ENCODE measurements at places on chromosomes 7 and 10.

- no peak for DNase-seq
These were observed 43.2 kb downstream of the PRKAG2 start for GRCh38 chr7:151833691-151834090.

DNA sequence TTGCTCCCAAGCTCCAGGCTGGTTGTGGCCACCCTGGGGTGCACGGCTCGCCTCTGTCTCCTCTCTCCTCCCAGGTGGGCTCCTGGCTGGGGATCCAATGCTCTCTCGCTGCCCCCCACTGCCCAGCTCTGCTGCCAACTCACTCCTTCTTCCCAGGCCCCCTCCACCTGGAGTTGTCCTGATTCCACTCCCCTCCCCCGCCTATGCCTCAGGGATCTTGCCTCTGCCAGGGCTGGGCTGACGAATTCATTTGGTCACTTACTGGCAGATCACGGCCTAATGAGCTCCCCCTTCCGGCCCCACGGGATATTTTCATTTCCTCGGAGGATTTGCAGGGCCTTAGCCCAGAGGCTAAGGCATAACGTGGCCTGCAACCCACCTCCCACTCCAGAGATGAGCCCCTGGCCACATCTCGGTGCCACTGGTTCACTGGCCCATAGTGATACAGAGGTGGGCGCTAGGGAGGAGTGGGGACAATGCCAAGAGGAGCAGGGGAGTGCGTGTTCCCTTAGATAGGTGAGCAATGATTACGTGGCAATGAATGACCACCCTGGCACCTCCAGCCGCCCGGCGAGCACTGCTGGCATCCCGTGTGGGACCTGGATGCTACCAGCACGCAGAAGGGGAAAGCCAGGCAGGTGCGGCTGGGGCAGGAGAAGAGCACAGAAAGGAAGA lies 344.6 kb upstream of the SHH start:
- DNase-seq: no peak

DNA sequence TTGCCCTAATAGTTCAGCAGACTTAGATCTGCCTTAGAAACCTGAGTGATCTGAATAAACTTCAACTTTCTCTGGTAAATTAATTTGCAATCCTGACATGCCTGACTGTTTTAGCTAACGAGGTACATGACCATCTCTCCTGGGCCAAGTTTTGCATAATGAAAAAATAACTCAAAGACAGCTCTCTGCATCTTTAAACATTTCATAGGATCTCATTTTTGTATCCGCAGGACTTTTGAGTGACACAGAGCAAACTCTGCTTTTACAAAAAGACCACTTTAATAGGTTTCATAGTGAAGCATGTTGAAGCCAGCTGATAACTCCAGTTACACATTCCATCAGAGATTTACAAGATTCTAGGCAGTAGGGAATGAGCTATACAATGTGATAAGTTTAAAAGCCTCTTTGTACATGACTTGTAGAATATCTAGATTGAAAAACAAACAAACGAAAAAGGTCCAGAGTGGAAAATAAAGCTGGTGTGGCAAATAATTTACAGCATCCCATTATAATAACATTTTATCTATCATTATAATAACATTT lies 2.1 kb downstream of the PRKG1 start:
- no peak for DNase-seq

DNA sequence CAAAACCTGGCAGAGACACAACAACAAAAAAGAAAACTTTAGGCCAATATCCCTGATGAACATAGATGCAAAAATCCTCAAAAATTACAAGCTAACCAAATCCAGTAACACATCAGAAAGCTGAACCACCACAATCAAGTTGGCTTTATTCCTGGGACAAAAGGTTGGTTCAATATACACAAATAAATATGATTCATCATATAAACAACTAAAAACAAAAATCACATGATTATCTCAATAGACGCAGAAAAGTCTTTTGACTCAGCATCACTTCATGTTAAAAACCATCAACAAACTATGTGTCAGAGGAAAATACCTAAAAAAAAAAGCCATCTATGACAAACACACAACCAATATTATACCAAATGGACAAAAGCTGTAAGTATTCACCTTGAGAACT lies 283.5 kb downstream of the THSD7A start:
- DNase-seq: no peak

GRCh38 chr10:48655411-48656240 lies 29.0 kb upstream of the WDFY4 start:
- peak; percentile 23 for DNase-seq

- DNase-seq: no peak
These were observed 184.2 kb upstream of the STEAP4 start for GRCh38 chr7:88490874-88491273.

DNA sequence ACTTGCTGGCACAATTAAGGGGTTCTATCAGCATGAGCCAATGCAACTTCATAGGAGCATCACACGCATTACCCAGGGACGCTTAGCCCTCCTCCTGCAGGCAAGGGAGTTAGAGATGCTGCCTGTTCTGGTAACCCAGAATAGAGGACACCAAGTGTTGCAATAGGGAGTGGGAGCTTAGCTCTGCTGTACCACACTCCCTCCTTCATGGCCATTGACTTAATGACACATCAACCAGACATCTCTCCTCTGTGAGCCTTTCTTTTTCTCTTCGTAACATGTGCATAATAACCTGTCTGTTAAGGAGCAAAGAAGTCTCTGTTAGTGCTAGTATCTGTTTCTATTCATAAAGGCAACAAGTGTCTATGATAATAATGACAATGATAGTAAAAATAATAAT lies 282.4 kb downstream of the SORCS3 start:
- DNase-seq: no peak

DNA sequence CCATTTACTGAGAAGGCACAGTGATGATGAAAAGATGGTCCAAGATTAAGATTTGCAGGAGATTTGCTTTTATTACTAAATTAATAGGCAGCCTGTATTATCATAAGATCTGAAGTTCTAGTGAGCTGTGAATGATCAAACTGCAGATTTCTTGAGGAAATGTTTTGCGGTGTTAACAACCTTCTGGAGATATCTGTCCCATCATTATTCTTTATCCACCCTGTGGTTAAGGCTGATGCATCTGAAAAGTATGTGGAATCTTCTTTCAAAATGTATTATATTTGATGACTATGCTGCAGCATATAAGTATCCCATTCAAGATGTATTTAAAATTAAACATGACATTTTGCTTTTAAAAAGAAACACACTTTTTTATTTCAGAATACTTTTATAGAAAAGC lies 150.3 kb downstream of the POLR1F start:
- peak; percentile 43 for DNase-seq

- DNase-seq: no peak
These were observed 62.6 kb upstream of the C1GALT1 start for GRCh38 chr7:7119729-7120128.

- DNase-seq: no peak
These were observed 7.2 kb downstream of the C10orf90 start for GRCh38 chr10:126663328-126663727.

DNA sequence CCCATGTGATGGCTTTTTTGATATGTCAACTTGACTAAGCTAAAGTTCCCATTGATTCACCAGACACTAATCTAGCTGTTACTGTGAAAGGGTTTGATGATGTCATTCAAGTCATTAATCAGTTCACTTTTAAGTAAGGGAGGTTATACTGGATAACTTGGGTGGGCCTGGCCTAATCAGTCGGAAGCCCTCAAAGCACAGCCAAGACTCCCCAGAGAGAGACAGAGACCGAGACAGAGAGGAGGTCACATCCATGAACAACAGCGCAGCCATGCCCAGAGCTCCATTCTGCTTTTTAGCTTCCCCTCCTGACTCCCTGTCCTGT lies 103.4 kb downstream of the TRIL start:
- DNase-seq: no peak

- no peak for DNase-seq
These were observed 35.3 kb downstream of the RASGEF1A start for GRCh38 chr10:43231523-43232078.

GRCh38 chr7:1940402-1940786 lies 270.3 kb downstream of the ELFN1 start:
- DNase-seq: no peak

DNA sequence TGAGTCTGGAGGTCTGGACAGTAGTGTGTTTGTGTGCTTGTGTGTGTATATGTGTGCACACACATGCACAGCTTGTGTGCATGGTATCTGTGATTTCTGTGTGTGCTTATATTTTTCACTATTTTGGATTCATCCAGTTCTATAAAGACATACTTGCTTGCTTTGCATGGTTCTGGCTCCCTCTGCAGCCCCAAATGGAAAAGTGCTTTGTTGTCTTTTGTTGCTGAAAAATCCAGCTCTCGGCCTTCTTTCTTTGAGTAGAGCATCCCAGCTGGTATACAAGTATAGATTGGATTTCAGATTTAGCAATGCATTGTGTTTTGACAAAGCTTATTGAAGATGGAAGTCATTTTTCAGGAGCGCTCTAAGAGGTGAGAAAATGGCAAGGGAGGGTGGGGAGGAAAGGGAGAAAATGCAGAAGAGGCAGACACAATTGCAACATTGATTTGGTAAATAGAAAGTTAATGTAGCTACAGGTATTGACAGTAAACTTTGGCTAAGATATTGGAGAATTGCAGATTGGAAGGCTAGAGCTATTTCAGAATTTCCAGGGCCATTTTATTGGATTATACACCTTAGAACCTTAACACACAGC lies 333.9 kb downstream of the AUTS2 start:
- DNase-seq: no peak

- DNase-seq: no peak
These were observed 460 bp downstream of the ANXA11 start for GRCh38 chr10:80204677-80205476.

GRCh38 chr10:129023082-129023481 lies 444.0 kb upstream of the MGMT start:
- no peak for DNase-seq

DNA sequence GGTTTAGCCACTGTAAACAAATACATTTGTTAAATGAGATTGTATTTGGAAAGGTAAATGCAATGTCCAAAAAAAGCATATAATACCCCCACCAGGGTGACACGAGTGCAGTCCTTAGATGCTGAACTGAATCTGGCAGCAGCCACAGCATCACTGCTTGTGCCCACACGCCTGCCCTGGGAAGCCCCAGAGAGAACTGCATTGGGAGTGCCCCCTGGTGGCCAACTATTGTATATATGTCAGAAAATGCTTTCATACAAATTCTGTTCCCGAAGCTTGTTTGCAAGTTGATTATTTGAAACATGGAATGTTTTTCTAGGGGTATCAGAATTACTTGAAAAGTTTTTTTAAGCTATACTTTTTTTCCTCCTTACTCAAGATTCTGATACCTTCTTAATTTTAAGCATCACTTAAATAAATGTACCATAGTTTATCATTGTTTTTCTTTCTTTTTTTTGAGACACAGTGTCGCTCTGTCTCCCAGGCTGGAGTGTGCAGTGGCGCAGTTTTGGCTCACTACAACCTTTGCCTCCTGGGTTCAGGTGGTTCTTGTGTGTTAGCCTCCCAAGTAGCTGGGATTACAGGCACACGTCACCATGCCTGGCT lies 50.1 kb downstream of the LANCL2 start:
- peak; percentile 36 for DNase-seq

DNA sequence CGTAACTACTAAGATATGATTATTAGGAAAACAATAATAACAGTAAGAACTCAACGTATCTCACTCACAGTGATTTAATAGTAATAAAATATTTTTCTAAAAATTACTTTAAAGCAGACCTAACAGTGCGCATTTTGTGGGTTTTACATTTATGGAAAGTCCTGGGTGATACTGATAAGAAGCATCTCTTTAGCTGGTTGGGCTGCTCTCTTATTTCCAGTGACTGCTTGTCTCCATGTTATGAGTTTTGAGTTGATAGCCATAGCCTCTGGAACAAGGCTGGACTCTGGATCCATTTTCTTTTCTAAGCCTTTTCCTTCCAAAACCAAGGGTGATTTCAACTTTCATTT lies 29.5 kb upstream of the INHBA start:
- DNase-seq: no peak

DNA sequence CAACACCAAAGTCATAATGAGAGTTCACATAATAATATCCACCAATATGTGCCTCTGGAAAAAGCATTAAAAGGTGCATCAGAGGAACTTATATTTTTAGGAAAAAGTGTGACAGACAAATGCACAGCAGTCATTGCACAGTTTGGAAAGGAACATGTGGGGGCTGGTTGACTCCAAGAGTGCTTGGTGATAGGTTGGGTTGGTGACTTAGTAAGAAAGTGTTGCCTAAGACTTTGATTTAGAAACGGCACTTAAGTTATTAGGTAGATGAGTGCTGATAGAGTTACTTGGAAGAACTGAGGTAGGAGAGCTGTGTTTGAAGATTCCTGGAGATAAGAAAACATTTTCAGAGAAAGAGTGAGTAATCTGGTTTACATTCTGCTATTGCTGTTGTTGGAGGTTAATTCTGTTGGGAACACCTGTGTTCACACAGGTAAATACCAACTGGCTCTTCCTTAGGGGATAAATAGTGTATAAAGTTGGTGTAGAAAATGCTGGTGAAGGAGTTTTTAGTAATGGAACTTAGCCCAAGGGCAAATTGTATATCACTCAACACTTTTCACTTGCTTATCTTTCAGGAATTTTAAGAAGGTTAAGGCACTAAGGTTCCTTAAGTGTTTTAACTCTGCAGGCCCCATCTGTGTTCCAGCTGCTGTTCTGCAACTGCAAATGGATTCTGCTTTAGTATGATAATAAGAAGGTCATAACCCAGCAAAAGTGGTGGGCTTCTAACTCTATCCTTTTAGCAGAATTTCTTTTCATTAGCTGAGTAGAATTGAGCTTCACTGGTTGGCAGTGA lies 196.1 kb downstream of the NSUN6 start:
- no peak for DNase-seq

DNA sequence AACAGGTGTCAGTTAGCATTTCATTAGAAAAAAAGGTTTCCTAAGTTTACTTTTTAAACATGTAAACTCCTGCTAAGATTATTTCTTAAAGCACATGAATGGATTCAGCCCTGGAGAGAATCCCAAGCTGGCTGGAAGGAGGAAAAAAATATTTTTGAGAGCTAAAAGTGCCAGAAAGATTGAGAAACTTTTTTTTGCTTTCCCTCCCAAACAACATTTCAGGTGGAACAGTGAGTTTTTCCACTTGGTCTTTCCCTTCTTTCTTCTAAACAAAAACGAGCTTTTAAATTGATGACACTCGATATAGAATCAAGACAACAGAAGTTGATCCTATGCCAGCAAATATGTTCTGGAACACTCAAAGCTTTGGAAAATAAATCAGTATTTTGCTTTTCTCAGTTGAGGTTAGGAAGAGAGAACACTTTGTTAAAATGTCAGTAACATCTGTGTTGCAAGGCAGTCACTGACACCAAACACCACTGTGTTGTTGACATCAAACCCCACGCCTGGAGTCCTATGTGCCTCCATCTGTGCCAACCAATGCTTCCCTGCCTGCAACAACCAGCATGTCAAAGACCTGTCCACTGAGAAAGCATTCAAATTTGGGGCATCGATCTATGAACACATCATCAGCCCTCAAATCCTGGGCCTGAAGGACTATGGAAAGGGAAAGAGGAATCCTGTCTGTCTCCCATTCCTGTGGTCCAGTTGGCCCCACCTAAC lies 22.9 kb upstream of the INSIG1 start:
- DNase-seq: no peak

DNA sequence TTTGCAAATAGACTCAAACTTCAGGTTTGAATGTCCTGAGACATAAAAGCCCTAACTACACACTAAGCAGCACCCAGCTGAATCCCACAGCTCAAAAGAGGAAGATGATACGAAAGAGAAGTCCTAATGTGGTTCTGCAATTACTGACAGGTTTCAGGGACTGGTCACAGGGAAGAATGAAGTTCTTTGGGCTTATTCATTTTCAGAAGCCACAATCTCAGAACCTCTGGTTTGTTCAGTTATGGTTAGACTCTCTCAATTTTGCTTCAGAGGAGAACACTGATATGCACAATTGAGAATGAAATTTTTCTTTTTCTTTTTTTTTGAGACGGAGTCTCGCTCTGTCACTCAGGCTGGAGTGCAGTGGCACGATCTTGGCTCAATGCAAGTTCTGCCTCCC lies 94.6 kb upstream of the FAM180A start:
- no peak for DNase-seq

All from HS-27A (cell line).